Kidney (tissue), 22 donors: ENCODE measurements at places on chromosomes 5 and 9. TPM values are rescaled to one million over a fixed set of nuclear protein-coding genes. Genes with fewer than 3 reads are reported as not detected.
A peak's percentile ranks its signal among the peaks of the same experiment; 100 is the strongest.

CBY3 gene
- not detected for total RNA-seq

DRD1 gene
- 0.25 TPM for total RNA-seq

ZNF354C gene
- 6.9 TPM for total RNA-seq

DNAH5 gene
- 16.4 TPM for total RNA-seq

RLN2 gene
- 1.1 TPM for total RNA-seq

PCDHA5 gene
- 0.91 TPM for total RNA-seq

SIMC1 gene
- 10.0 TPM for total RNA-seq

SELENOP gene
- total RNA-seq: 305 TPM

SPINK7 gene
- not detected for total RNA-seq

- no peak overlapping the region for H3K4me3 ChIP-seq
- DNase-seq: no peak
- no peak overlapping the region for H3K27ac ChIP-seq
- H3K27me3 ChIP-seq: no peaks in the 10 kb centered on the region
Observed at GRCh38 chr5:139566611-139567010, 5.5 kb downstream of the UBE2D2 start.

DNA sequence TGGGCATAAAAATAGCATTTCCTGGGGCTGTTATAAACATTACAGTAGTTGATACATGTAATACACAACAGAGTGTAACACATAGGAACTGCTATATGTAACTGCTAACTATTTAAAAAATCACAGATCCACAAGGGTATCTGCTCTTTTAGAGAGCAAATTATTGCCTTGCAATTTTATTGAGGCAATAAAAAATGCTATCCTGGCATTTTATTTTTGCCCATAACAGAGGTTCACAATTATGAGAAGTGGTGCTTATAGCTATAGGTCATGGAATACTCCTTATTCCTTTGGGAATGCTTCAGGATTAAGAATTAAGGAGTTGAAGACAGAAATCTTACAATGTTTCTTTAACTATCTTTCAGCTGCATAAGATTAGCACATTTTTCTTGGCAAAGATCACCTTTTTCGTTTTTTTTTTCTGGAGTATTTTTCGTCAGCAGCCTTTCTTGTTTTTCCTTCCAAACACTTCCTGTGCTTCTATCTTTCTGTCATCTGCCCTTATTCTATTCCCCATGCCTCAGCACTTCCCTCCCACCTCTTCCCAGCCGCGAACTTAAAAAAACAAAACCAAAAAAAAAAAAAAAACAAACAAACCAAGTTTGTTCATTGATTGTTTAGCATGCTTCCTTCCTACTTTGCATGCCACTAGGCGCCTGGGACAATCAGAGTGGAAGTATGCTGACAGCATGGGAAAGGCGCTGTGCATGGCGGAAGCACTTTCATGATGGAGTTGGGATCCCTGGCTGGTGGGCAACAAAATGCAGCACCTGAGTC, 264.2 kb downstream of the MAST4 start:
- H3K4me1 ChIP-seq: peaks cover 2% of the 10 kb centered on the region
- DNase-seq: no peak
- no peaks in the 10 kb centered on the region for H3K27me3 ChIP-seq
- H3K27ac ChIP-seq: no peak overlapping the region
- no peak overlapping the region for H3K4me3 ChIP-seq

DNA sequence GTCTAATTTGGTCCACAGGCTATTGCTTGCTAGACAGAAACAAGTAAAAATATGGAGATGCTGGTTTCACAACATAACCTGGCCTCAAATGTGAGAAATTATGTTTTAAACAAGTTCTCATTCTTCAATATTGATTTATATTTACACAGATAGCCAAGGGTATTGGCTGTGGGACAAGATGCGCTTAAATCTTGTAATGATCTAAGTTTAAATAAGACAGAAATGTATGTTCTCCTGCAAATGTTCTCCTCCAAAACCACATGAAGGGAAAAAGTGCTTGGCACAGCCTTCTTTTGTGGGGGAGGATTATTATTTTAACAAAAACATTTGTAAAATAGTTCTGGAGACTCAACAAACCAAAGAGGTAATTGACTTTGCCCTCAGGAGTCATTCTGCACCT, 356.0 kb downstream of the DMAC1 start:
- H3K4me1 ChIP-seq: no peaks in the 10 kb centered on the region
- no peaks in the 10 kb centered on the region for H3K36me3 ChIP-seq
- no peak for DNase-seq
- H3K27me3 ChIP-seq: no peaks in the 10 kb centered on the region
- H3K27ac ChIP-seq: no peak overlapping the region
- H3K4me3 ChIP-seq: no peak overlapping the region

DNA sequence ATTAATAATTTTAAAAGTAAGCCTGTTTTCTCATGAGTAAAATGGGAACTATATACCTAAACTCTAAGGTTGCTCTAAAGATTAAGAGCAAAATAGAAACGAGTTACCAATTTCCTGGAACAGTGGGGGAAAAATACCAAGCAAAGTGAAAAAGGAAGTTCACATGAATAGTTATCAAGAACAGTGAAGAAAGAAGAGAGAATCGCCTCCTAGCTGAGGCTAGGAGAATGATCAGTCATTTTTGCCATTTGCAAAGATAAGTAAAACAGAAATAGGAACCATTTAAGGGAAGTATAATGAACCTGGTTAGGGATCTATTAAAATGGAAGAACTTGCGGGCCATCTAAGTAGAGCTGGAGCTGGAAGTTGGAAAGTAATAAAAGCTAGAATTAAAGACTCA, 50.7 kb downstream of the P4HA2 start:
- no peak overlapping the region for H3K4me3 ChIP-seq
- H3K36me3 ChIP-seq: no peaks in the 10 kb centered on the region
- H3K4me1 ChIP-seq: no peaks in the 10 kb centered on the region
- no peak for DNase-seq
- H3K27me3 ChIP-seq: no peaks in the 10 kb centered on the region

- no peaks in the 10 kb centered on the region for H3K27me3 ChIP-seq
- DNase-seq: no peak
- H3K4me1 ChIP-seq: no peaks in the 10 kb centered on the region
- no peak overlapping the region for H3K27ac ChIP-seq
Observed at GRCh38 chr9:23771746-23772384, 54.2 kb downstream of the ELAVL2 start.

- no peaks in the 10 kb centered on the region for H3K27me3 ChIP-seq
- H3K4me3 ChIP-seq: no peak overlapping the region
- H3K4me1 ChIP-seq: no peaks in the 10 kb centered on the region
- H3K36me3 ChIP-seq: no peaks in the 10 kb centered on the region
- no peak overlapping the region for H3K27ac ChIP-seq
Observed at GRCh38 chr5:143037708-143038107, 267.5 kb downstream of the ARHGAP26 start.

- H3K4me1 ChIP-seq: peaks cover 5% of the 10 kb centered on the region
- no peaks in the 10 kb centered on the region for H3K36me3 ChIP-seq
- H3K27me3 ChIP-seq: no peaks in the 10 kb centered on the region
- H3K4me3 ChIP-seq: no peak overlapping the region
- no peak overlapping the region for H3K27ac ChIP-seq
Observed at GRCh38 chr5:176413255-176413565, 3.1 kb downstream of the CLTB start.

- DNase-seq: no peak
- no peaks in the 10 kb centered on the region for H3K4me1 ChIP-seq
- H3K36me3 ChIP-seq: peaks cover 4% of the 10 kb centered on the region
- H3K27me3 ChIP-seq: no peaks in the 10 kb centered on the region
- no peak overlapping the region for H3K27ac ChIP-seq
Observed at GRCh38 chr9:16553869-16554540, 316.5 kb downstream of the BNC2 start.

DNA sequence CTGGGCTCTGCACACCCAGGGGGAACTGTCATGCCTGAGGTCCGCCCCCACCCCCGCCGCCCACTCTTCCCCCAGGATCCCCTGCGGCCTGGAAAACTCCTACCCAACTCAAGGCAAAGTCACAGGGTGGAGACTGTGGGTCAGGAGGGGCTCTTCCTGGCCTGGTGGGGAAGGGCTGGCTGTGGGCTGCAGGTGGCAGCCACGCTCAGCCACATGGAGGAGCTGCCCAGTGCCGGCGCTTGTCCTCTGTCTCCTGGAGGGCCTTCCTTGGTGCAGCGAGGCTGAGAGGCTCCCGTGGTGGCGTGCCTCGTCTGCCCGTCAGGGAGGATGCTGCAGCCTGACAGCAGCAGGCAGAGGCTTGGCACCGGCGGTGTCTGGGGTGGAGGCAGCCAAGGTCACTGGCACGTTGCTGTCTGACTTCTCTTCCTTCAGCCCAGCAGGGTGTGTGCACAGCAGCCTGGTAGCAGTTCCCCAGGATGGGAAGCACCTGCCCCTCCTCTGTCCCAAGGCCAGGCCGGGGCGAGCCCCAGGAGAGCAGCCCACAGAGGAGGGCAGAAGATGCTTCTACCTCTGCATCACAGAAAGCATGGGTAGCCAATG, 78.1 kb downstream of the ADAMTS2 start:
- no peaks in the 10 kb centered on the region for H3K27me3 ChIP-seq
- H3K36me3 ChIP-seq: no peaks in the 10 kb centered on the region
- H3K4me3 ChIP-seq: no peak overlapping the region
- H3K27ac ChIP-seq: no peak overlapping the region
- peaks cover 12% of the 10 kb centered on the region for H3K4me1 ChIP-seq

DNA sequence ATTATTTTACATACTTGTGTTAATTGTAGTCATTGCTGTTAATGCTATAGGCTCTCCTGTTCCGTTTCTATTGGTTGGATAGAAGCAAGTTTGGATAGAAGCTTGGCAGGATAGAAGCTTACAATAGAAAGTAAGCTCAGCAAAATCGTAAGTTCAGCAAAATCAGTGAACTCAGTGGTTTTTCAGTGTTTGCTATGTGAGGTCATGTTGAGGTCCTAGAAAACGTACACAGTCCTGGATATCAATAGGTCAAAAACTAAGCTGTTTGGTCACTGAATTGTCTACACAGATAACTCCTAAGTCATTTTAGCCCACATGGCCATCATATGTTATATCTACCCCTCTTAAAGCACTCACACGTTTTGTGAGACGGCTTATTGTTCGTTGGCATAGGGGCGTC, 299.4 kb downstream of the MAN2A1 start:
- H3K4me1 ChIP-seq: no peaks in the 10 kb centered on the region
- no peak for DNase-seq
- H3K4me3 ChIP-seq: no peak overlapping the region
- H3K36me3 ChIP-seq: no peaks in the 10 kb centered on the region
- H3K27me3 ChIP-seq: no peaks in the 10 kb centered on the region

DNA sequence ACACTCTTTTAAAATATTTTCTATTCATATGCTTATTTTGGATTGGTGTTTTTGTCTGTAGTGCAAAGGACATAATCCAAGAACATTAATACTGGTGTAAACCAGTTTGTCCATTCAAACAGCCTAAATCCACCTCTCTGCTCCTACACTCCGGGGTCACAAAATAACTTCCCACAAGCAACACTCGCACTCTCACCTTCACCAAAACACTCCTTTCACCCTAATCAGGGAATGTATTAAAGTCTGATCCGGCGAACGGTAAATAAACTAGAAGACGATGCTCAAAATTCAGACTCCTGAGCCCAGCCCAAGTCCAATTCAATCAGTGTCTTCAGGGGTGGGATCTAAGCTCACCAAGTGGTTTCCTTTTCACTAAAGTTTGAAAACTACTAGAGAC, 649 bp downstream of the AP3B1 start:
- H3K4me3 ChIP-seq: peak overlapping the region; percentile 89
- peak overlapping the region; percentile 74 for H3K27ac ChIP-seq
- peaks cover 5% of the 10 kb centered on the region for H3K4me1 ChIP-seq
- DNase-seq: no peak
- no peaks in the 10 kb centered on the region for H3K36me3 ChIP-seq
- H3K27me3 ChIP-seq: no peaks in the 10 kb centered on the region

GRCh38 chr5:3612591-3613042, 17.0 kb downstream of the IRX1 start:
- peaks cover 10% of the 10 kb centered on the region for H3K27me3 ChIP-seq
- H3K4me1 ChIP-seq: no peaks in the 10 kb centered on the region
- no peak for DNase-seq

GRCh38 chr5:64771736-64772135, 3.0 kb downstream of the CWC27 start:
- H3K4me3 ChIP-seq: no peak overlapping the region
- DNase-seq: no peak
- H3K27me3 ChIP-seq: no peaks in the 10 kb centered on the region
- no peak overlapping the region for H3K27ac ChIP-seq
- H3K36me3 ChIP-seq: no peaks in the 10 kb centered on the region

DNA sequence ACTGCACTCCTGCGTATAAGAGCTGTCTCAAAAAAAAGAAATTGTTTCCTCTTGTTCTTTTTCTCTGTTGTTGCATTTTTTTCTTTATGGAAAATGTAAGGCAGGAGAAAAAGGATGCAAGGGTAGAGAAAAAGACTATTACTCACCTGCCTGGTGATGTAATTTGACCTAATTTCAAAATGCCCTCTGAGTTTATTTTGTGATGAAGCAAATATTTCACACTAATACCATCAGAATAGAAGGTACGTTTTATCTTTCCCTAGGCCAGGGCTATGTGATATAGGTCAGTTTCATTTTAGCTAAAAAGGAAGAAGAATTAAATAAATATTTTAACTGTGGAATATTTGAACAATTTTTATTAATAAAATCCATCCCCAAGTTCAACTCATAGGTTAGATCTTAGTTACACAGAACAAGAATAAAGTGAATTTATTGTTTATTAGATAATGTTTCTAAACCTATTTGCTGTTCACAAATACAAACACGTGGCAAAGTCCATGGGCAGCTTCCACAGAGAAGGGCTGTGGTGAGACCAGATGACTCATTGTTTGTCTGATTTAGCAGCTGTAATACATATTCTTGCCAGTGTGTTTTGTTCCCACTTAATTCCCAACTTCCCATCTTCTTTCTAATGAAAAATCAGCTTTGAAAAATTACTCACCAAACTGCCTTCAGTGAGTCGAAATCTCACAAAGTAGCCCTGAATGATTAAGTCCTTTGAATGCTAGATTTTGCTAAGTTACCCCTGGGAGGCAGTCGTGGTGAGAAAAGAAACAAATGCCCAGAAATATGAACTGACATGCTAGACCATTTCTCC, 52.8 kb upstream of the CCDC112 start:
- no peak overlapping the region for H3K4me3 ChIP-seq
- H3K4me1 ChIP-seq: no peaks in the 10 kb centered on the region
- H3K36me3 ChIP-seq: no peaks in the 10 kb centered on the region
- H3K27ac ChIP-seq: no peak overlapping the region

DNA sequence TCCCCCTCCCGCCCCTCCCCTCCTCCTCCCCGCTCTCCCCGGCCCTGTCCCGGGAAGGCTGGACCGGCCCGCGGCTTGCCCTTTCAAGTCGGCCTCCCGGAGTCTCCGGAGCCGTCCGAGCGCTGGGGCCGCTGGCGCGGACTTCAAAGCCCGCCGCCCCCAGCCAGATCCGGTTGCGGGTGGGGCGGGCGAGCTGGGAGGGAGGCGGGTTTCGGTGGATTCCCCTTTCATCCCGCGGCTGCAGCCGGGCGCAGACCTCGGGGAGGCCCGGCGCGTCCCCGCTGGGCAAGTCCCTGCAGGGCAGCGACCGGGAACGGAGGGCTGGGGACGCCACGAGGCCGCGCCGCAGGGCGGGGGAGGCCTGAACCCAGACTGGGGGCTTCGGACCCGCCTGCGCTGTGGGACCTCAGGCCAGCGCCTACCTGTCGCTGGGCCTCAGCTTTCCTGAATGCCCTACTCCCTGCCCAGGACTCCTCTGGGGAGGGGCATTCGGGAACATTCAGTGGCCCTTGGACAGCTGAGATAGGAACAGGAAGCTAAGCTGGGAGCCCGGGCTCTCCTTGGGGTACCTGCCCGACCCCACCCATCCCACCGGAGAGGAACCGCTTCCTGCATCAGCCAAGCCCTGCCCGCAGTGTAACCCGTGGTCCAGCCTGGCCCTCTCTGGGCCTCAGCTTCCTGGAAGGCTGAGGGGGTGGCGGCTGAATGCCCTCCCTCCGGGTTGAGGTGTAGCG, 23.4 kb downstream of the C9orf50 start:
- peak; percentile 95 for DNase-seq
- peak overlapping the region; percentile 16 for H3K27ac ChIP-seq
- peak overlapping the region; percentile 35 for H3K4me3 ChIP-seq
- H3K4me1 ChIP-seq: no peaks in the 10 kb centered on the region
- H3K27me3 ChIP-seq: no peaks in the 10 kb centered on the region

- H3K4me3 ChIP-seq: no peak overlapping the region
- no peaks in the 10 kb centered on the region for H3K4me1 ChIP-seq
Observed at GRCh38 chr5:179832039-179832745, 11.5 kb downstream of the SQSTM1 start.
